ENCODE measurements at places on chromosomes 4 and X.

GRCh38 chrX:147570483-147570882, 341.2 kb upstream of the FMR1 start:
- DNase-seq: no peak

DNA sequence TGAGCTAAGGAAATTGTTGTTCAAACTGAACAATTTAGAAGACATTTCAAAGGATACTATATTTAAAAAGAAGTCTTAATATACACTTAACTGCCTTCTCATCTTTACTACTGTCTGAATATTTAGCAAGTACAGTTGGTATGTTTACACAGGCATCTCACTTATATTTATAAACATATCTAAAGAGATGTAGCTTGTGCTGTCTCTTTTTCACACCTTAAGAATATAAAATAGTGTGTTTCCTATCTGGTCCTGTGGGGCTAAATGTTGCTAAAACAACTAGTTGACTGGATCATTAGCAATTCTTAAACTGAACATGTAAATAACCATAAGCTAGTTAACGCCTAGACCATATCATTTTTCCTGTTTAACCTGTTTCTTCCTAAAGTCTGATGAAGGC, 336.3 kb downstream of the PPP3CA start:
- no peak for DNase-seq

DNA sequence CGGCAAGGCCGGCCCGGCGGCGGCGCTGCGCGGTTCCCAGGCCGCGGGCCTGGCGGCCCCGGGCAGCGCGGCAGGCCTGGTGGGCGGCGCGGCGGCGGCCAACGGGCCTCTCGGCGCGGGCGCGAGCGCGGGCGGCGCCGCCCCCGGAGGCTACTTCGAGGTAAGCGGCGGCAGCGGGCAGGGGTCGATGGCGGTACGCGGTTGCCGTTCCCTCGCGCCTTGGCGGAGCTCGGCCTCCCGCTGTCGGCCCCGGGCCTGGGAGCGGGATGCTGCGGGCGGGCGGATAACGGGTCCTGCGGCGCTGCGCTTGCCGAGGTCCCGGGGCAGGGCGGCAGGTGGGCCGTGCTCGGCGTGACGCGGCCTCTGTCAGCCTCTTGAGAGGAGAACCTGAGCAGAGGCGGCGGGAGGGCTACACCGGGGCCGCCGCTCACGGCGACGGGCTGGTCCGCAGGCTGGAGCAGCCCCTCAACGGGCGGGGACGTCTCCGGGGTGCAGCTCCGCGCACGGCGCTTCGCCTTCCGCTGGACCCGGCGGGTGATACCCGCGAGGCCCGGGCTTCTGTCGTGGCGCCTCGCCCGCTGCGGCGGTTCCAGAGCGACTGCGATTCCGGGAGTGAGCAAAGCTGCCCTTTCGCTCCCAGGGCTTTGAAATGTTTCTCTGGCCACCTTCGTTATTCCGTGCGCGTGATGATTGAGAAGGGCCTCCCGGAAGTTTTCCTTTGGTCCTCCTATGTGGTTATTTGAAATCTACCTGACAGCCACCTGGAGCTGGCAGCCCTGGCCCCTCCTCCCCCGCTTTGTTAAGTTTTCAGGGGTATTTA, 774 bp downstream of the FAM193A start:
- peak; percentile 50 for DNase-seq

DNA sequence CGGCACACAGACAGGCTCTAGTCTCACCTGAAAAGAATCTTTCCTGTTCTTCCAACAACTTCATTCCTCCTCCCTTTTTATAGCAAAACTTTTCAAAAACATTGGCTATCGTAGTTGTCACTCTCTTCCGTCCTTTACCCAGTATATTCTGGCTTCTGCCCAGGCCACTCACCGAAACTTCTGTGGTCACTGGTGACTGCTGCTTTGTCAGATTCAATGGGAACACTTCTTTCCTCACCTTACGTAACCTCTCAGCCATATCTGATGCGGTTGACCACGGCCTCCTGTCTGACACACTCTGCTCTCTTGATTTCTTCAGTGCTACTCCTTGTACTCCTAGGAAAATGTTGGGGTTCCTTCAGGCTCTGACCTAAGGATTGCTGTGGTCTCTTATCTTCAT, 9.2 kb upstream of the RNF150 start:
- DNase-seq: no peak

GRCh38 chr4:17260166-17260907, 251.6 kb downstream of the QDPR start:
- DNase-seq: no peak

DNA sequence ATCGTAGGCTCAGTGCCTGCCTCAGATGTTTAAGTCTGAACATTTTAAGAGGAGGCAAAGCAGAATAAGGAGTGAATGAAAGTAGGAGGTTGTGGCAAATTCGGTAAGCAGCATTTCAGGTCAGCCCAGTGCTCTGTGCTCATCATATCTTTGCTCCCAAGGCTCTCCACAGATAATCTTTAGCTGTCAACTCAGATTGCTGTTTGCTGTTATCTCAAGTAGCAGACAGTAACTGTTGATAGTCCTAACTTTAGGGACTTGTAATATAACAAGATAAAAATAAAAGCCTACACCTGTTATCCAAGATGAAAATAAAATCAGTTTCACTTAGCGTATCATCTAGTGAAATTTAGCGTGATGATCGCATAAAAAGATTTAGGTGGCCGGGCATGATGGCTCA, 18.6 kb upstream of the CLTRN start:
- no peak for DNase-seq

GRCh38 chr4:48343035-48343434, 1.7 kb downstream of the SLAIN2 start:
- DNase-seq: no peak

GRCh38 chrX:44529310-44529709, 13.3 kb downstream of the FUNDC1 start:
- DNase-seq: no peak

- no peak for DNase-seq
Observed at GRCh38 chr4:37881811-37882210, 9.1 kb upstream of the TBC1D1 start.

DNA sequence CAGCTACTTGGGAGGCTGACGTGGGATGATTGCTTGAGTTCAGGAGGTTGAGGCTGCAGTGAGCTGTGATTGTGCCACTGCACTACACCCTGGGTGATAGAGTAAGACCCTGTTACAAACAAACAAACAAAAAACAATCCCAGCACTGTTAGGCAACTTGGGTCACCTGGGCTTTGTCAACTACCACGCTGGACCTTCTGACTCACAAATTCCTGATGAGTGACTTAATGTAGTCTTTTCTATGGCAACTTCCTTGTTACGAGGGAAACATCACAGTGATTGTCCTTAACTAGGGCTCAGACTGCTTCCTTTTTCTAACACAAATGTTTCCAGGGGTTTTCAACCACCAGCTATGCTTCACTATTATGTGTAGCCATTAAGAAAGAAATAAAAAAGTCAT, 128.8 kb upstream of the GPC4 start:
- DNase-seq: no peak

DNA sequence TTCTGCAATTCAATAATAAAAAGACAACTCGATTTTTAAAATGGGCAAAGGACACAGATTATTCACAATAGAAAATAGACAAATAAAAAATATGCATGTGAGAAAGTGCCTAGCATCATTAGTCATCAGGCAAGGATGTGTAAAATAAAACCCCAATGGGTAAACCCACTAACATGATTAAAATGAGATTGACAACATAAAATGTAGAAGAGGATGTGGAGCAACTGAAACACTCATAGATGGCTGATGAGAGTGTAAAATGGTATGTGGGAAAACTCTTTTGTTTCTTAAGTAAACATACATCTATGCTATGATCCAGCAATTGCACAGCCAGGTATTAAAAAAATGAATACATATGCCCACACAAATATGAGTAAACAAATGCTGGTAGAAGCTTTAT, 177.6 kb downstream of the IQCM start:
- DNase-seq: no peak

GRCh38 chr4:13527192-13527980, 16.9 kb downstream of the NKX3-2 start:
- no peak for DNase-seq

GRCh38 chr4:122665161-122665929, 44.5 kb upstream of the IL21 start:
- DNase-seq: no peak

Data from DND-41 (cell line).